ENCODE measurements at places on chromosomes 4 and X.

GRCh38 chr4:54525602-54526001 lies 132.2 kb upstream of the KIT start:
- no peak for DNase-seq

GRCh38 chr4:94356444-94356843 lies 13.8 kb upstream of the HPGDS start:
- no peak for DNase-seq

- no peak for DNase-seq
Observed at GRCh38 chr4:178856139-178856800, 1414.0 kb upstream of the AGA start.

DNA sequence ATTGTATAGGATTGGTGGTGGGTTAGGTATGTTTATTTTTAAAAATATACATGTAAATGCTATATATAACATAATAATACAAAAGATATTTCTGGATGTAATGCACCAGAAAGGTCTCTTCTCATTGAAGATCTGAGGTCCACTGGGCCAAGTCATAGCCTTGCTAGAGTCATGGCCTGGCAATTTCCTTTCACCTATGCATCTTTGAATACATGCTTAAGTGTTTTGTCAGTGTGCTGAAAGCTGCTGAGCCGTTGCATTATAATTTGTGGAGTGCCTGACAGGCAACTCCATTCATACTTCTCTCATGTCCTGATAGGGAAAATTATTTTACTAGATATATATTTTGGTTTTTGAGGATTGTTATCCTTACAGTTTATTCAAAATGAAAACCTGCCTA lies 410.2 kb upstream of the CT83 start:
- DNase-seq, result no peak

- DNase-seq, result no peak
Observed at GRCh38 chr4:125283707-125284279, 31.0 kb upstream of the FAT4 start.

DNA sequence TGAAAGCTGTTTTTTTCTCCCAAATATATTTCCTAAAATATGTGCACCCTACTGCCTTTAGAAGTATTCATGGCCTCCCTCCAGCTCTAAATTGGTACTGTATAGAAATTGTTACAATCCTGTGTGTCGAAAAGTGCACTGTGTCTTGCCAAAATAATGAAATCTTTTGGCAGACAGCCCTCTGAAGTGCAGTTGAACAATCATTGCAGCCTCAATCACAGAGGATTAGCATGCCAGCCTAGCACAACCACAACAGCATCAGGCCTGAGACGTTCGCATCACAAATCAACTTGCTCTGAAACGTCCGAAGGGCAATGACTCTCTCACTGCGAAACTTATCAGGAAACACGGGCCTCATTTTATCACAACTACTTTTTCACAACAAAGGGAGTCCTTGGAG lies 99.0 kb downstream of the ANOS1 start:
- DNase-seq, result no peak

- no peak for DNase-seq
Observed at GRCh38 chr4:168509786-168510185, 12.9 kb downstream of the PALLD start.

DNA sequence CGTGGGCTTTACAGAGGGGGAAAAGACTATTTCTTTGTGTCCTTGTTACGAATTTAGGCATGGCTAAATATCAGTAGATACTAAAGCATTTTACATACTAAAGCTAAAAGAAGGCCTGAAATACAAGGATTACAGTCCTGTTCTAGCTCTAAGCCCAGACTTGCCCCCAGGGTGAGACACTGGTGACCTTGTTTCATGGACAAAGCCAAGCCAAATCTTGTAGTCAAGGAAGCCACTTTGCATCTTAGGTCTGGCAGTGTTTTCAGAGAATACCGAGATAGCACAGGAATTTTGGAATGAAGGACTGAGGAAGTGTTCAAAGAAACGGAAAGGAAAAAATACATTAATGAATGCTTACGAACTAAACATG lies 733 bp upstream of the G3BP2 start:
- no peak for DNase-seq

DNA sequence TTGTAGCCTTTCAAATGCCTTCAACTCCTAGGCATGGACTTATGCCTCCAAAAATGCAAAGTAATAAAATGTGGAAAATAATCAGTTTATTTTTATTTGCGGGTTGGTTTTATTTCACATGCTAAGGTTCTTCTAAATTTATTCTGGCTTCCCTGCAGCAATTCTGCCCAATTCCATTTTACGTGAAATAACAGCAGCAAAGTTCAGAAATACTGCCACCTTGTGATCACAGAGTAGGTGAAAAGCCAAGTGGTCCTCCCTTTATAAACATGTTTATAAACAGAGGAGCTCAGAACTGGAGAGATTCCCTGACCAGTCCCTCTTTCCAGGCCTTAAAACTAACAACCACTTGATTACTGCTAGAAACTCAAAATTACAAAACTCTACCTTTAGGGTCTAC lies 14.7 kb upstream of the DCHS2 start:
- DNase-seq, result no peak

GRCh38 chr4:6575503-6576240 lies 683 bp downstream of the MAN2B2 start:
- no peak for DNase-seq

DNA sequence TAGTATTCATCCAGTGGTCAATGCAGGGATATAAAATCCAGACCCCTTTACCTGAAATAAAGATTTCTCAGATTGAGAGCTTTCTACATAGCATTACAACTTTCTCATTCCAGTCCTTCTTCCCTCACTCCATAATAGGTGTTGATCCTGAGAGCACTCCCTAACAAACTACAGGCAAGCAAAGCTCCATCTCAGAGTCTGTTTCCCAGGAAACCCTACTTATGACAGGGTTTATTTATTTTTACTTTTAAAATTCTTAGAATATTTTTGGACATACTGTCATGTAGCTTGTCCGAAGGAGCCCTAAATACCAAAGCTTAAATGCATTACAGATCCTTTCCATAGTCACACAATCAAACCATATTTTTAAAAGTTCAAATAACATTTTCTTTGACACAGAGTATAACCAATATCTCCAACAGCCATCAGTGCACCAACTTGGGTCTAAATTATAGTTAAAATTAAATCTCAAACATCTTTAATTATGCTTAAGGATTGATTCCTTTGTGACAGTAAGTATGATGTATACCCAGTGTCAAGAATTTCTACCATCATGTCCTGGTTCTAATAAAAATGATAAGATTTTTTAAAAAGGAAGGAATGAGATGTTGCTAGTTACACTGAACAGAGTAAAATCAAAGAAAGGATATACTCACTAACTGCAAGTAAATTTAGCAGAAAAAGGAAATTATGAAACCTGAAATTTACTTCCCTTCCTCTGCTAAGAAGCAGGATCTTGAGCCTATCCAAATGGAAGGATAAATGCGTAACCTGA lies 580.4 kb upstream of the ADGRL3 start:
- no peak for DNase-seq

DNA sequence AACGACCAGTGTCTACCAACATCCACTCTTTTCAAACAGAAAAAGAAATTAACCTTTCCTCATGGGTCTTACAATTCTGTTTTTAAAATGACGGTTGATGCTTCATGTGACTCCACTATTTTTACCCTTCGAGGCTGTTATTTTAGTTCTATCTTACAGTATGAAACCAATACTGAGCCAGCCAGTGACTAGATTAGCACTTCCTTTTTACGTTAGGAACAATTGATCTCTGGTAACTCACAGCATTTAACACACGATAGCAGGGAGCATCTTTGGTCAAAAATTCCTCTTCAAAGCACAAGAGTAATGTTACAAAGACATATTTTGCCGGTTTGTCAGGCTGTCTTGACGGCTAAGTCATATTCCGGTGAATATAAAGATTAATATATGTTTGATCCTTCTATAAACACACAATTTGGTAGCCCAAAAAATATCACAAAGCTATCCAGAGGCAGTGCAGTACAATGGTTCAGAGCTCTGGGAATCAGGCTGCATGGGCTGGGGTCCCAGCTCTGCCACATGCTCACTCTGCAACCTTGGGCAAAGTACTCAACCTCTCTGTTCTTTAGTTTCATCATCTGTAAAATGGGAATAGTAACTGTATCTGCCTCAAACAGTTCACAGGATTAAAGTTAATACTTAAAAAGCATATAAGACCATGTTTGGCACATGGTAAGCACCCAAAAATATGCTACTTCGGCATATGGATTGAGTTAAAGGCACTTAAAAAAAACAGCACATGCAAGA lies 62.9 kb upstream of the TXK start:
- DNase-seq, result no peak

DNA sequence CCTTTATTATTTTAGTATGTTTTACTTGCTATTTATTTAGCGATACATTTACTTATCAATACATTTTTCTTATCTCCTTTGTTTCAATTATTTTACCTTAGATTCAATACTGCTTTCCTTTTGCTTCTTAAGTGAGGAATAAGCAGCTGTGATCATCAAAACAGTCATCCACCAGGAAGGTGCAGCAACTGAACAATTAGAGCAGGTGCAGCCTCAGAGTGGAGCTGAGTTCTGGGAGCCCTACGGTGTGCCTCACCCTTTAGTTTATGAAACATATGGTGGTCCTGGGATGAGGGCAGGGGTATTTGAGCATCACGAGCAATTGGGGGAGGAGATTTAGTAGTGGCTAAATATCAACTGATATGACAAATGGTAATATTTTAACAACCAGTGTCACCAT lies 111.0 kb downstream of the FRYL start:
- DNase-seq, result no peak

DNA sequence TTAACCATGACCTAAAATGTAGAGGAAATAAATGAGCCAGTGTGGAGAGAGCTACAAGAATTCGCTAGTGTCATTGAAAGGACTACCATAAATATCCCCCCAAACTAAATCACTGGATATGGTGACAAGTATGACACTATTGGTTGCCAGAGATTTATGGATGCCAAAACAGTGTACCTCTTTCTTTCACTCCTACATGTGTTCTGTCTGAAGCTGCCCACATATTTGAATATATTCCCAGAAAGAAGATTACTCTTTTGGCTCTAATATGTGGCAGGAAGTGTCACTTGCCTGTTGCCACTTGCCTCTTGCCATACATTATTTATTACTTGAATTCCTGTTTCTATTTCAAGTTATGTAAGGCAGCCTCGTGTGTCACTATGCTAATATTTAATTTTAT lies 1573.6 kb downstream of the TECRL start:
- no peak for DNase-seq

- no peak for DNase-seq
Observed at GRCh38 chr4:87669373-87669772, 19.3 kb downstream of the DMP1 start.

GRCh38 chr4:126264839-126265238 lies 950.1 kb downstream of the FAT4 start:
- DNase-seq, result no peak

DNA sequence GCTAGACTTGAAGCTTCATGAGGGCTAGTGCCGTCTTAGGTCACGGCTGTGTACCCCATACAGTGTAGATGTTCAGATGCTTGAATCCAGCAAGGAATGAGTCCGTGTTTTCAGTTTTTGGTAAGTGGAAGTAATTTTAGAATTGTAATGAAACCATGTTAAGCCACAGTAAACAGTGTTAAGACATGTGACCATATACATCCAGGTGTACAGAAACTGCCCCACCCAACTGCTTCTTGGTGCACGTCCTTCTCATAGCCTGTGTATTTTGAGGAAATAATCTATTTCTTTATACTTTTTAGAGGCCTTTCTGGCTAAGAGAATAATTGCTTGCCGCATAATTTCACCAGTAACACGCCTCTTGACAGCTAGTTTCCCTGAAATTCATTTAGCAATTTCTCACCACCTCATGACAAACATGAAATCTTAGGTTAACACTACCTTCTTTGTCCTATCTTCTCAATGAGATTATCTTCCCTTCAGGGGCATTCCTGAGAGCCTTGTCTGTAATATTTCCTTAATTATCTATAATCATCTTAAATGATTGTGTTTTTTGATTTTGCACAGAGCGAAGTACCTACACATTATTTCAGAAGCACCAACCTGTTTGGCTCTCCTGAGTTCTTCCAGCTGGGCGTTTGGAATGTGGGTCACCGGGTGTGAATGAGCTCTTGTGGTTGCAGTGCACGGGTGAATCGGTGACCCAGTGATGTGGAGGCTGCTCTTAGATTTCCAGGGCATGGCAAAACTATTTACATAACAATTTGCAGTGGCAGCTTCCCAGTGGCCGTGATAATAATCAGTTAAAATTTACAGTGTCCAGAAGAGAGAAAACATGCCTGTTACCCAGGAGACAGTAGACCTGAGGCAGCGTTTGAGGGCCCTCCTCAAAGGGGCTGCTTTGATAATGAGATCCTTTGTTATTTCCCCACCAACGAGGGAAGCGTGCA lies 50.2 kb upstream of the TADA2B start:
- DNase-seq, result no peak

- DNase-seq, result no peak
Observed at GRCh38 chr4:47109379-47109778, 78.0 kb downstream of the GABRB1 start.

DNA sequence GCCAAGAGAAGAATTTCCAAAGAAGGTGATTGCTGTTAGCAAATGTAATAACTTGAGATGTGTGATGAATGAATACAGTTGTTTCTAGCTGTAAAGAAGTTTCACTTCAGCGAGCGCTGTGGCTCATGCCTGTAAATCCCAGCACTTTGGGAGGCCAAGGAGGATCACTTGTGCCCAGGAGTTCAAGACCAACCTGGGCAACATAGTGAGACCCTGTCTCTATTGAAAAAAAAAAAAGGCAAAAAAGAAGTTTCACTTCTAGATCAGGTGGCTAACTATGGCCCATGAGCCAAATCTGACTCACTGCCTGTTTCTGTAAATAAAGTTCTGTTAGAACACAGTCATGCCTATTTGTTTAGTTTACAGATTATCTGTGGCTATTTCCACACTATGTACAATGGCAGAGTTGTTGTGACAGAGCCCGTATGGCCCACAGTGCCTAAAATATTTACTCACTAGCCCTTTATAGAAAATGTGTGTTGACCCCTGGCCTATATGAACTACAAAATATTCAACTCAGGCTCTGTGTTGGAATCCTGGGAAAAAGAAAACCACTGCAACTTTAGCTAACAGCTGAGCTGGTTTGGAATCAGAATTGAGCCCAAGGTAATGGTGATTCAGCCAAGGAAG lies 54.1 kb upstream of the PRPS1 start:
- DNase-seq, result no peak

DNA sequence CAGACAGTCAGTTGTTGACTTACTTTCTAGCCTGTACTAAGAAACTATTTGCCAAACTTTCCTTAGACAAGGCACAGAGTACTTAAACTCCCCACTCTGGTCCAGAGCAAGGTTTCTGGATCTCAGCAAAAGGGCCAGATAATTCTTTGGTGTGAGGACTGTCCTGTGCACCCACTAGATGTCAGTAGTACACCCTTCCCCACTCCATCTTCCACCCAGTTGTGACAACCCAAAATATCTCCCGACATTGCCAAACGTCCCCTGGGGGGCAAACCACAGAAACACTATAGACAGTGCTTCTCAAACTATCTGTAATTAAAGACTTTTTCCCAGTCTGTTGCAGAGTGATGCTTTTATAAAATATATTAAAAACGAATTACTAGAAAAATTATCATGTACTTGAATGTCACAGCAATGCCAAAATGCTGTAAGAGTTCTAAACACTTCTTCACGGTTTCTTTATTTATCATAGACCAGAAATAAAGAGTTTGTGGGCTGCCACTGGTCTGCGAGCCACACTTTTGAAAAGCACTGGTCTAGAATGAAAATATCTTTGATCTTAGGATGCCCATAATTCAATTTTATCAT lies 203.5 kb downstream of the PRDM5 start:
- DNase-seq, result no peak

All from central memory CD8-positive, alpha-beta T cell (primary cell).